Prostate gland (tissue), 2 donors: ENCODE measurements at places on chromosomes 5 and 9. TPM values are rescaled to one million over a fixed set of nuclear protein-coding genes. Genes with fewer than 3 reads are reported as not detected.

Gene CARD9
- 1.5 TPM for total RNA-seq

Gene SMIM3
- total RNA-seq = 21.2 TPM

Gene HAVCR2
- total RNA-seq = 1.8 TPM

Gene CFAP90
- total RNA-seq = 0.87 TPM

Gene PCDHB6
- 0.87 TPM for total RNA-seq

Gene GABRG2
- total RNA-seq = 0.68 TPM

Gene NR6A1
- total RNA-seq = 53.7 TPM

Gene ENHO
- 28.2 TPM for total RNA-seq

Gene OCLN
- 20.2 TPM for total RNA-seq

Gene MLANA
- not detected for total RNA-seq

DNA sequence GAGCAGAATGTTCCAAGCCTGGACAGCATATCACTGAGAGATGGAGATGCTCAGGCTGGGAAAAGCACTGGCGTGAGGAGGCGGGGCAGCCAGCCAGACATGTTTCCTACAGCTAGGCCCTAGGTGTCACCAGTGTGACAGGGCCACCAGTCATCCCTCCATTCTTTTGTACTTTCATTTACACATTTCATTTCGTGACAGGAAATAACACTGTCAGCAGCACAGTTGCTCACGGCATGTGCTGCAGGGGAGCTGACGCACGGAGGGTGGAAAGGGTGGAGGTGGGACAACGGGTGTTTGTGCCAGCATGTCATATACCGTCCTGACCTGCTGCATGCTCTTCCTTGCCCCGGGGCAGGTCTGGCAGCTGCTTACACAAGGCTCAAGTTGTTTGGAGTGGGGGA is 14.8 kb upstream of the CEMIP2 start:
- H3K27me3 ChIP-seq = no peaks in the 10 kb centered on the region
- H3K4me3 ChIP-seq = no peak overlapping the region
- no peaks in the 10 kb centered on the region for H3K4me1 ChIP-seq
- no peak for DNase-seq
- no peaks in the 10 kb centered on the region for H3K36me3 ChIP-seq
- H3K27ac ChIP-seq = no peak overlapping the region

DNA sequence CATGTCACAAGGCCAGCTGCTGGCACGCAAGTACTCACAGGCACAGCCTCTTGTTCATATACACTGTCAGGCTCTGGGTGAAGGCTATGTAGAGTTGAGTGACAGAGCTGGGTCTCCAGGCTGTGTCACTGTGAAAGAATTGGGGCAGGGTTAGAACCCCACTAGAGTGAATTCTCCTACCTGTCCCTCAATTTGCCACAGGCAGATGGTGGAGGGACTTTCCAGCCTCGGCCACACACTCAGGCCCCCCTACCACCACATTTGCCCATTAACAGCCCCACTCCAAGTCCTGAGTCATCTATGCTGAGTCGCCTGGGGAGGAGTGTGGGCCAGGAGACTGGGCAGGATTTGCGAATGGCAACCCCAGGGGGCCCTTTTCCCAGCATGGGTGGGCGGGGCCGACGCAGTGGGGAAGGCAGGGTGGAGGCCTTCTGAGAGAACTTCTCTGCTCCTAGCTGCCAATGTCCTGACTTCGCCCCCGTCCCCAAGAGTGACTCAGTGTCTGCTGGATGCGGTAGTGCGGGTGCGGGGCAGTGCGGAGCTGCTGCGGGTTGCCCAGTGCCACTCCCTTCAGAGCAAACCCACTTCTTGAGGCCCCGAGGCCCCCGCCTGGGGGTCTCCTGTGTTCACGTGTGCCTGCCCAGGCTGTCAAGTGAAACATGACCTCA is 50.3 kb upstream of the PSD2 start:
- H3K4me1 ChIP-seq = peaks cover 9% of the 10 kb centered on the region
- no peak overlapping the region for H3K4me3 ChIP-seq
- no peak overlapping the region for H3K27ac ChIP-seq
- no peaks in the 10 kb centered on the region for H3K36me3 ChIP-seq
- H3K27me3 ChIP-seq = peaks cover 2% of the 10 kb centered on the region

DNA sequence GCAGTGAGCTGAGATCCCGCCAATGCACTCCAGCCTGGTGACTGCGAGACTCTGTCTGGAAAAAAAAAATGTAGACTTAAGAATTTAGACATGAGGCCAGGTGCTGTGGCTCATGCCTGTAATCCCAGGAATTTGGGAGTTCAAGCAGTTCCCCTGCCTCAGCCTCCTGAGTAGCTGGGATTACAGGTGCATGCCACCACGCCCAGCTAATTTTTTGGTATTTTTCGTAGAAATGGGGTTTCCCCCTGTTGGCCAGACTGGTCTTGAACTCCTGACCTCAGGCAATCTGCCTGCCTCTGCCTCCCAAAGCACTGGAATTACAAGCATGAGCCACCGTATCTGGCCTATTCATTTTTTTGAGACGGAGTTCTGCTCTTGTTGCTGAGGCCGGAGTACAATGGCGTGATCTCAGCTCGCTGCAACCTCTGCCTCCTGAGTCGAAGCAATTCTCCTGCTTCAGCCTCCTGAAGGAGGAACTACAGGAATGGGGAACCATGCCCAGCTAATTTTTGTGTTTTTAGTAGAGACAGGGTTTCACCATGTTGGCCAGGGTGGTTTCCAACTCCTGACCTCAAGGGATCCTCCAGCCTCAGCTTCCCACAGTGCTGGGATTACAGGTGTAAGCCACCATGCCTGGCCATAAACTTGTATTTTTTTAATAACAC is 14.0 kb downstream of the DDX46 start:
- no peak overlapping the region for H3K4me3 ChIP-seq
- no peaks in the 10 kb centered on the region for H3K27me3 ChIP-seq
- no peak overlapping the region for H3K27ac ChIP-seq
- no peaks in the 10 kb centered on the region for H3K4me1 ChIP-seq

- peaks cover 3% of the 10 kb centered on the region for H3K4me1 ChIP-seq
- peak overlapping the region; percentile 90 for H3K4me3 ChIP-seq
- DNase-seq = no peak
- peaks cover 6% of the 10 kb centered on the region for H3K36me3 ChIP-seq
- no peak overlapping the region for H3K27ac ChIP-seq
Measured at GRCh38 chr5:177427919-177428573, 1.6 kb downstream of the GRK6 start.

DNA sequence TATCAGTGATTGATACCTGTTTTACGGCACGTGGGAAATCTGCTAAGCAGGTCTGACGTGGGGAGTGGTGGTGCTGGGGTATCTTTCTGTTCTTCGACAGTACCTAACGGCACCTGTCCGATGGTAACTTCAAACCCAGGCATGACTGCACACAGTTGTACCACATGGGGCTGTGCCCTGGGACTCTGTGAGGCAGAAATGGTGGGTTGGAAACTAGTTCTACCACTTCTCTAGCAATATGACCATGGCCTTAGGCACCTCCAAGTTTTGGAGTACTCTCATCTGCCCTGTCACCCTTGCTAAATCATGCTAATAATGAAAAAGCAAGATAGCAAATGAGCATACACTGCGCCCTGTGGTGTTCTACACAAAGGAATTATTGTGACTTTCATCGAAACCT is 30.9 kb downstream of the EPB41L4B start:
- no peak overlapping the region for H3K27ac ChIP-seq
- no peaks in the 10 kb centered on the region for H3K4me1 ChIP-seq
- no peak overlapping the region for H3K4me3 ChIP-seq
- no peaks in the 10 kb centered on the region for H3K27me3 ChIP-seq

DNA sequence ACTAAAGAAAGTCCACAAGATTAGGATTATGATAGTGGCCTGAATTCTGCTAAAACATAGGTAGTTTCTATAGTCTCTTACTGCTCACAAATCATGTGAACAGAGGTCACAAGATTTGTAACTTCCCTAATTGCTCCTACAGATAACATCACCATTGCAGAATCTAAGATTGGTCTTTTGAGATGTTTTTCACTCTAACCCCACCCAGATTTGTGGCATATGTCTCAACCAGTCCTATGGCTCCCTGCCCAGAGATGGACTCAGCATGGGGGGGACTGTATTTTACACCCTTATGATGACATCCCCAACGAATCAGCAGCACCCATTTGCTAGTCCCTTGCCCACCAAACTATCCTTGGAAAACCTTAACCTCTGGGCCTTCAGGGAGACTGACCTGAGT is 1046.2 kb downstream of the CDH12 start:
- no peaks in the 10 kb centered on the region for H3K27me3 ChIP-seq
- H3K36me3 ChIP-seq = no peaks in the 10 kb centered on the region
- no peak overlapping the region for H3K27ac ChIP-seq
- no peak overlapping the region for H3K4me3 ChIP-seq

DNA sequence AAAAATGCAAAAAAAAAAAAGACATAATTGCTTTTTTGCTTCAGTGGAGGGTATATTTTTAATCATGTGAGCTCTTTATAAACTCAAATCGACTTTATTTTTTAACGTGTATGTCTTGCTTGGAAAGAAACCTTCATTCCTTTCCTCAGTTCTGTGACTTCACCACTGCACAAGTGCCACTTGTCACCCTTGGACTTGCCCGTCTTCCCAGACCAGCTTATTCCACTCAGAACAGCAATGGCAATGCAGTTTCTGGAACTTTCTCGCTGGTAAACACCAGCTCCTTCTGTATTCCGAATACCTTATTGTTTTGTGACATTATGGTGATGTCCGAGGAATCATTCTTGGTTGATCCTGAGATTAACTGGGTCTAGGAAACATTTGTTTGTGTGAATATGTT is 440.5 kb upstream of the ADAMTS16 start:
- no peak overlapping the region for H3K4me3 ChIP-seq
- H3K36me3 ChIP-seq = no peaks in the 10 kb centered on the region

GRCh38 chr5:103780794-103781193 is 218.2 kb upstream of the NUDT12 start:
- H3K4me3 ChIP-seq = no peak overlapping the region
- H3K36me3 ChIP-seq = no peaks in the 10 kb centered on the region
- no peaks in the 10 kb centered on the region for H3K27me3 ChIP-seq
- DNase-seq = no peak

GRCh38 chr9:21542787-21543186 is 60.7 kb upstream of the IFNE start:
- no peaks in the 10 kb centered on the region for H3K4me1 ChIP-seq
- no peaks in the 10 kb centered on the region for H3K27me3 ChIP-seq
- no peaks in the 10 kb centered on the region for H3K36me3 ChIP-seq

DNA sequence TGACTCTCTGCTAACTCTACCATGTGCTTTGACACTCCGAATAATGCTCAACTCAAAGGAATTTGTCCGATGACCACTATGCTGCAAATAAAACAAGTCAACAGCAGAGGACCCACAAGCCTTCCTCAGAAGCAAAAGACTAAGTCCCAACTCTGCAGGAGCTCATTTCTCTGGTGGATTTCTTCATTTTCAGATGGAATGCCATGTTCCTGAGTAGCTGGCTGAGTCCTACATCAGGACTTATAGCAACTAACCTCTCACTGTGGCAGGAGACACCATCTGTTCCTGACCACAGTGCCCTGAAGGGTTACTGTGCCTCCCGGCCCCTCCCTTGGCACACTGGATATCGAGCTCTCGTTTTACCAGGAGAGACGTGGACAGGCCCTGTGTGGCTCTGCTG is 20.8 kb downstream of the LHFPL2 start:
- peak overlapping the region; percentile 2 for H3K27ac ChIP-seq
- no peaks in the 10 kb centered on the region for H3K4me1 ChIP-seq
- H3K4me3 ChIP-seq = no peak overlapping the region
- no peaks in the 10 kb centered on the region for H3K36me3 ChIP-seq

- no peak for DNase-seq
- no peaks in the 10 kb centered on the region for H3K36me3 ChIP-seq
- H3K27me3 ChIP-seq = peaks cover 2% of the 10 kb centered on the region
- no peak overlapping the region for H3K4me3 ChIP-seq
- no peaks in the 10 kb centered on the region for H3K4me1 ChIP-seq
- no peak overlapping the region for H3K27ac ChIP-seq
Measured at GRCh38 chr9:34793428-34793827, 83.5 kb upstream of the CCL21 start.

GRCh38 chr9:81461196-81461595 is 228.2 kb downstream of the TLE1 start:
- no peaks in the 10 kb centered on the region for H3K4me1 ChIP-seq
- no peak overlapping the region for H3K4me3 ChIP-seq
- no peak overlapping the region for H3K27ac ChIP-seq
- H3K36me3 ChIP-seq = no peaks in the 10 kb centered on the region
- H3K27me3 ChIP-seq = no peaks in the 10 kb centered on the region

- H3K4me1 ChIP-seq = no peaks in the 10 kb centered on the region
- H3K4me3 ChIP-seq = no peak overlapping the region
- DNase-seq = no peak
- no peaks in the 10 kb centered on the region for H3K27me3 ChIP-seq
- no peaks in the 10 kb centered on the region for H3K36me3 ChIP-seq
Measured at GRCh38 chr5:33762859-33763258, 128.9 kb downstream of the ADAMTS12 start.

DNA sequence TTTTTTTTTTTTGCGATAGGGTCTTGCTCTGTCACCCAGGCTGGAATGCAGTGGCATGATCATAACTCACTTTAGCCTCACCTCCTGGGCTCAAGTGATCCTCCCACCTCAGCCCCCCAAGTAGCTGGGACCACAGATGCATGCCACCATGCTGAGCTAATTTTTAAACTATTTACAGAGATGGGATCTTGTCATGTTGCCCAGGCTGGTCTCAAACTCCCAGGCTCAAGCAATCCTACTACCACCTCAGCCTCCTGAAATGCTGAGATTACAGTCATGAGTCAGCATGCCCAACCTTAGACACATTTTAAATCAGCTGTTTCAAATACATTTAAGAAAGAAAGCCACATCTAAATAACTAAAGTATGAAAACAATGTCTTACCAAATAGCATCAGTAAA is 439.0 kb downstream of the EBF1 start:
- H3K4me3 ChIP-seq = no peak overlapping the region
- no peaks in the 10 kb centered on the region for H3K27me3 ChIP-seq
- H3K4me1 ChIP-seq = no peaks in the 10 kb centered on the region
- no peak overlapping the region for H3K27ac ChIP-seq

- no peaks in the 10 kb centered on the region for H3K36me3 ChIP-seq
- no peaks in the 10 kb centered on the region for H3K27me3 ChIP-seq
- DNase-seq = no peak
- H3K27ac ChIP-seq = no peak overlapping the region
Measured at GRCh38 chr9:101671567-101671966, 66.9 kb downstream of the GRIN3A start.

- DNase-seq = no peak
- H3K36me3 ChIP-seq = no peaks in the 10 kb centered on the region
- peak overlapping the region; percentile 94 for H3K27ac ChIP-seq
- no peaks in the 10 kb centered on the region for H3K27me3 ChIP-seq
- peaks cover 3% of the 10 kb centered on the region for H3K4me1 ChIP-seq
Measured at GRCh38 chr9:94999832-95000231, 273.3 kb downstream of the AOPEP start.

GRCh38 chr9:132943651-132944293 is 644 bp downstream of the TSC1 start:
- H3K27me3 ChIP-seq = no peaks in the 10 kb centered on the region
- no peak for DNase-seq
- peak overlapping the region; percentile 96 for H3K27ac ChIP-seq
- H3K4me3 ChIP-seq = peak overlapping the region; percentile 100
- no peaks in the 10 kb centered on the region for H3K36me3 ChIP-seq
- H3K4me1 ChIP-seq = peaks cover 6% of the 10 kb centered on the region

- H3K36me3 ChIP-seq = no peaks in the 10 kb centered on the region
- H3K4me3 ChIP-seq = no peak overlapping the region
- H3K27me3 ChIP-seq = peaks cover 10% of the 10 kb centered on the region
- H3K27ac ChIP-seq = no peak overlapping the region
- no peaks in the 10 kb centered on the region for H3K4me1 ChIP-seq
Measured at GRCh38 chr9:84419031-84419602, 78.6 kb upstream of the SLC28A3 start.
